ENCODE measurements at places on chromosomes 6 and 20.

- no peak for DNase-seq
Measured at GRCh38 chr6:23200946-23201345, 631.6 kb downstream of the HDGFL1 start.

GRCh38 chr6:87661016-87661415, 41.0 kb downstream of the AKIRIN2 start:
- DNase-seq, result no peak

GRCh38 chr20:38790200-38791053, 15.1 kb upstream of the PPP1R16B start:
- no peak for DNase-seq

DNA sequence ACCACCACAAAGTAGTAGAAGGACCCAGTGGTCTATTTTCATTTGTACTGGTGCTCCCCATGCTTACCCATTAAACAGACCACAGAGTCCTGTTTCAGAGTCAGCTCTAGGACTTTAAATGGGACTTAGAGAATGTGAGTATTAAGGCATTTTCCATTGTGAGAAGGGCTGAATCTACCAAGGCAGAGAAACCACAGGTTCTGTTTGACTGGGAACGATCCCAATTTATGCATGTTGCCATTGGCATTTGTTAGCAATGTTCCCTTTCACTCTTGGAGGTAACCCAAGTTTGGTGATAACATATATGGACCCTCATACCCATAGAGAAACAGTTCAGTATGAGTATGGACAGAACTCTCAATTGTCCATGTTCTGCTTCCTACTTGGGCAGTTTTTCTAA, 672.8 kb downstream of the KIF16B start:
- DNase-seq, result no peak

GRCh38 chr6:168061269-168062210, 17.5 kb downstream of the FRMD1 start:
- no peak for DNase-seq

- DNase-seq, result no peak
Measured at GRCh38 chr6:169816975-169817374, 65.6 kb downstream of the ERMARD start.

DNA sequence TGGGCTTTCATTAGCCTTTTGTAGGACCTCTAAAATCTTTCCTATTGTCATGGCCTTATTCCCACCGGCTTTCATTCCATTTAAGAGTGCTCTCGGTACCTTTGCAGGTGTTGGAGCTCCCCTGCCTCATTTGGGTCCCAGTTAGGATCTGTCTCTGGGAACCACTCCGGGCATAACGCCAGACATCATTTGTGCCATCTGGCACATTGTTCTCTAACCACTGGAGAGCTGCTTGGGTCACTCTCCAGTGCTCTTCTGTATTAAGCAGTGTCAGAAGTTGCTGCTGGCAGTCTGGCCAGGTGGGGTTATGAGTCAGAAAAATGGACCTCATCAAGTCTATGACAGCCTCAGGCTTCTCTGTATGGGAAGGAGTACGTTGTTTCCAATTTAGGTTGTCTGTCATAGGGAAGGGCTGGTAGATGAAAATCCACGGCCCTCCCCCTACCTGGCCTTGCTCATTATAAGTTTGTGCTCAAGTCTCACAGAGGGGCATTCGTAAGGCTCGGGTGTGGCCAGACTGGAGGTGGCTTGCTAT, 62.9 kb upstream of the MOCS1 start:
- DNase-seq, result no peak

DNA sequence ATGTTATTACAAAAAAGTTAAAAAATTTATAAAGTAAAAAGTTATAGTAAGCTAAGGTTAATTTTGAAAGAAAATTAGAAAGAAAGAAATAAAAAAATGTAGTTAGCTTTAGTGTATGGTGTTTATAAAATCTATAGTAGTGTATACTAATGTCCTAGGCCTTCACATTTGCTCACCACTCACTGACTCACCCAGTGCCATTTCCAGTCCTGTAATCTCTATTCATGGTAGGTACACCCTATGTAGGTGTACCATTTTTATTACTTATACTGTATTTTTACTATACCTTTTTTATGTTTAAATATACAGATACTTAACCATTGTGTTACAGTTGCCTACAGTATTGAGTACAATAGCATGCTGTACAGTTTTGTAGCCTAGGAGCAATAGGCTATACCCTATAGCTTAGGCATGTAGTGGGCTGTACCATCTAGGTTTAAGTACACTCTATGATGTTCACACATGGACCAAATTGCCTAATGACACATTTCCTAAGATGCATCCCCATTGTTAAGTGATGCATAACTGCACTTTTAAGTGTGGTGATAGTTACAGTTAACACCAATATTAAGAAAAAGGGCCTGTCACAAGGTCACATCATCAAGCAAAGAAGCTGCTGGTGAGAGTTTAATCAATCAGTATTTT, 8.0 kb downstream of the CD2AP start:
- no peak for DNase-seq

- no peak for DNase-seq
Measured at GRCh38 chr20:8720089-8720488, 348.8 kb upstream of the PLCB4 start.

DNA sequence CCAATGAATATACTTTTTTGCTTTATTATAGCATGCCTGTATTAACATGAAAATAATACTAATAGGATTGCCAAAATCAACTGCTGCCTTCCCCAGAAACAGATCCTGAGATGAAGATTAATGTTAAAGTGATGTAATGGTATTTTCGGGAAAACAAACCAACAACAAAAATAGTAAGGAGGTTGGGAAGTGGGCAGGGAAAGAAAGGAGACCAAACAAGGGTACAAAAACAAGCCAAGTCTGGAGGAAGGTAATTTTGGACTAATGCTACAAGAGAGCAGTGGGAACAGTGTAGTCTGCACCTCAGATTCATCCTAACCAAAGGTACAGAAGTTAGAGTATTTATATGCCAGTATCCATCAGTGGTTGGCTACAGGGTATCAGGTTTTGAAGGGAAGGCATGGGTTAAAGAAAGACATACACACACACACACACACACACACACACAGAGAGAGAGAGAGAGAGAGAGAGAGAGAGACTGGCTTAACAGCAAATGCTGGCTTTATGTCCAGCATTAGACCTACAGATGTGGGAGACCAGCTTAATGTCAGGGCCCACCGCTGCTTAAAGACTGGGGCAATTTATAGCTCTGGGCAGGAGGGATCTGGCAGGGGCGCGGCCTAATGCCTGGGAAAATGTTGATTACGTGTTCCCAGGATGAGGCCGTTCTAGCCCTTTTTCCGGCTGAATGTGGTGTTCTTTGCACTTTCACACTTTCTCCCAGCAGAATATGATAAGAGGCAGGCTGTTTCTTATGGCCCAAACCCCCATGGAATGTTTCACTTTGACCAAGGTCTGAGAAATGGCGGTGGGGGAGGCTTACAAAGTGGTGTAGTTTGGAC, 3.8 kb upstream of the SLC17A1 start:
- DNase-seq, result no peak
